ENCODE measurements at places on chromosomes 12 and 14. TPM values are rescaled to one million over a fixed set of nuclear protein-coding genes. Genes with fewer than 3 reads are reported as not detected.

The DEPDC4 gene
- total RNA-seq = 0.32 TPM

The PAPLN gene
- 0.65 TPM for total RNA-seq

The C12orf54 gene
- not detected for total RNA-seq

The C12orf50 gene
- total RNA-seq = not detected

The USP44 gene
- 3.0 TPM for total RNA-seq

The ASB2 gene
- total RNA-seq = not detected

The LRP1-AS gene
- not detected for total RNA-seq

The BMAL2 gene
- total RNA-seq = 42.6 TPM

The PTCSC3 gene
- total RNA-seq = not detected

The PRPH gene
- total RNA-seq = not detected

The PARP11 gene
- 3.6 TPM for total RNA-seq

All from epithelial cell of umbilical artery (primary cell).